ENCODE measurements at places on chromosomes 11 and 22. TPM values are rescaled to one million over a fixed set of nuclear protein-coding genes. Genes with fewer than 3 reads are reported as not detected.

DNA sequence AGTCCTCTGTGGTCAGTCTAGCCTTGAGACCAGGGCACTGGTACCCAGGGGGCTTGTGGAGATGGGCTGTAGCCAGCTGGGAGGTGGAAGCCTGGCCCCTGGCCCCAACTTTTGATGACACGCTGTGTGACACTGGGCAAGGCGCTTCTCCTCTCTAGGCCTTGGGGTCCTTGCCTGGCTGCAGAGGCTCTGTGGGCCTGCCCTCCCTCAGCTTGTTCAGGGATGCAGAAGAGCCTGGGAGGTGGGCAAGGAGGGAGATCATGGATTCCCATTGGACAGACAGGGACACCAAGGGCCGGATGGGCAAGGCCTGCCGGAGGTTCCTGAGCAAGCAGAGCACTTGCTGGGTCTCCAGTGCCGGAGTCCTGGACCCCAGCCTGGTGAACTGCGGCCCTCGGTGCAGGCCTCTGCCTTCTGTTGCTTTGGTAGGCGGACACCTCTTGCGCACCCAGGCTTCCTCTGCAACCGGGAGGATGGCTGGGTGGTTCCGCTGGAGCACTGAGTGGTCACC, 1.3 kb upstream of the PPP2R5B start:
- no peak for ATAC-seq

DNA sequence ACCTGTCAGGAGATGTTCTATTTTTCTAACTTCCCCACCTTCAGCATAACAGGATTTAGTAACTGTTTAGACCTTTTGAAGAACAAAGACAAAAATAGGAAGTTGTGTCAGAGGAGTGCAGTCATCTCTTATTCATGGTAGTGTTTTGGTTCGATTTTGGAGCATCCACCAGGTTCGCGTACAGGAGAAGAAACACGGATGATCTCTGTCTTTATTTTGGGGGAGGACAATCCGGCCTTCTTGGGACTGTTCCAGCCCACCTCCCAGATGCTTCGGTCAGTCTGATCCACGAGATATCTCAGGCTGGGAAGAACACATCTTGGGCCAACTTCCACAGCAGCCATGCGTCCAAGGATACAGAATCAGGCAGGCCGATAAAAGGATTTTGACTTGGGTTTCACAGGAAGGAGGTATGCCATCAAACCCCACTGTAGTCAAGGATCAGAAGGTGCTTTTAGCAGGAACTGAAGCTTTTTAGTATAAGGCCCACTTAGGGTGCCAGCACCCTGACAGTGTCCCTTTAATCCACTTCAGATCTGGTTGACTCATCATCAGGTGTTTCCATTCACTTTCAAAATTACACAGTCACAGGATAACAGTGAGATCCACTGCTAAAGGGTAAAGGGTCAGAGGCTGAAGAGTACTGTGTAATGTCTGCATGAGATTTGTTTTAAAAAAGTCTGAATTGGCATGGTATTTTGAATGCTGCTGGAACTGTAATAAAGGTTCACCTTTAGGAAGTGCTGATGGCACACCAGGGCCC, 16.5 kb downstream of the PATZ1 start:
- ATAC-seq, result peak; percentile 21

GRCh38 chr11:16969010-16969999, 44.9 kb downstream of the PLEKHA7 start:
- peak; percentile 53 for ATAC-seq

DGAT2 gene
- total RNA-seq, result 12.4 TPM

DNA sequence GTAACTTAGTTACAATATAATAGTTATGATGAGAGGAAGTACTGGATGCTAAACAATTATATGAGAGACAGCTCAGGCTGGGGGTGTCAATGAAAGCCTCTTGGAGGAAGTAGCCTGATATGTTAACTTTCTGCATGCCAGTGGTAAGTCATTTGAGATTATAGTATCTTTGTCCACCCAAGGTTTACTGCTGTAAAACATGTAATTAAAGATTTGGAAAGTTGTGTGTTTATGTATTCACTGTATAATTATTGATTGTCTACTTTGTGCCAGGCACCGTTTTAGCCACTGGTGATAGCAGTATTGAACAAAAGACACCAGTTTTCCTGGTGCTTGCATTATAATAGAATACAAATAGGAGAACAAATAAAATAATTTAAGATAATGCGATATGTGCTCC, 624 bp upstream of the DNAJB7 start:
- ATAC-seq, result no peak

Data from esophagus mucosa (tissue), 1 donor.